A673 (cell line): ENCODE measurements at places on chromosomes 3 and 15. TPM values are rescaled to one million over a fixed set of nuclear protein-coding genes. Genes with fewer than 3 reads are reported as not detected.
A peak's percentile ranks its signal among the peaks of the same experiment; 100 is the strongest.

The ANKRD34C gene
- not detected in 2 replicates for total RNA-seq

The KNL1 gene
- total RNA-seq, result 36.7 and 40.3 TPM in 2 replicates

The AGBL1 gene
- total RNA-seq, result not detected in 2 replicates

GRCh38 chr3:15581471-15582394 lies 19.6 kb downstream of the HACL1 start:
- H3K27me3 ChIP-seq, result no peaks in the 10 kb centered on the region
- H3K36me3 ChIP-seq, result peaks cover 13% of the 10 kb centered on the region
- no peaks in the 10 kb centered on the region for H3K4me1 ChIP-seq
- H3K4me3 ChIP-seq, result no peak overlapping the region

DNA sequence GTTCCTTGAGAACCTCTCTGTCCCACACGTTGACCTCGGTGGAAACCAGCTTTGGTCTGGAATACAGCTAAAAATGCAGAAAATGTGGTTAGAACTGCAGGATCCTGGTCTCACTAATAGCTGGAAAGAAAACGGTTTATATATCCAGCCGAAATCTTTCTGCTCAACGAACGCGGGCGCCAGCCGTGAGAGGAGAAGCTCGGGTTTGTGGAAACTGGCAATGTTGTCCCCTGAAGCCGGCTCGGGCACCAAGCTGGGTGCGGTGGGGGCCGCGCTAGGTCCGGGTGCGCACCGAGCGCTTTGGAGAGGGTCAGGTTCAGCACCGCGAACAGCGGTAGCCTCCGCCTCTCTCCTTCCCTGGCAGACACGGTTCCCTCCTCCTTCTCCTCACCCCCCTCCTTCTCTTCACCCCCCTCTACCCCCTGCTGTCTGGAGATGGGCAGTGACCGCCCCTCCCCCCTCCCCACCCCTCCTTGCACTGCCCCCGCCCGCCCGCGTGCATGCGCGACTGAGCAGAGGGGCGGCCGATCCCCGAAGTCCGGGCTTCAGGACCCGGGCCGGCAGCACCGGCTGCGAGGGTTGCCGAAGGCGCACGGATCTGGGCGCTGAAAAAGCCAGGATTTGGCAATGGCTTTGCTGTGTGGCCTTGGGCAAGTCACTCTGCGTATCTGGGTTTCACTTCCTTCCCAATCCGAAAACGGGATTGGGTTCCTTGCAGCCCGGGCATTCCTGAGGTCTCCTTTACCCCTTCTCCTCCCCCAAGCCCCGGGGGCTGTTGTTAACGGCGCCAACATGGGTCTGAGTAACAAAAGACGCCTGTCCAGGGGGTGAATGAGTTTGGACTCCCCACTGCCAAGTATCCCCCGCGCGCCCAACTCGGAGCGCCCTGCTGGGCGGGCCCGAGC lies at the start of gene SKOR1:
Gene SKOR1 (plus strand): TSS at position 534 of the 905 bp plus-strand sequence. CDS start 94 bp downstream, at position 628.
- DNase-seq, result no peak
- H3K36me3 ChIP-seq, result no peaks in the 10 kb centered on the region
- peak within 1 kb of the TSS; percentile 24 for H3K4me3 ChIP-seq
- peaks cover 36% of the 10 kb centered on the region for H3K4me1 ChIP-seq
